Inflammatory macrophage treated with lipopolysaccharide for 1 hour (primary cell): ENCODE measurements at places on chromosomes 3 and 15.

DNA sequence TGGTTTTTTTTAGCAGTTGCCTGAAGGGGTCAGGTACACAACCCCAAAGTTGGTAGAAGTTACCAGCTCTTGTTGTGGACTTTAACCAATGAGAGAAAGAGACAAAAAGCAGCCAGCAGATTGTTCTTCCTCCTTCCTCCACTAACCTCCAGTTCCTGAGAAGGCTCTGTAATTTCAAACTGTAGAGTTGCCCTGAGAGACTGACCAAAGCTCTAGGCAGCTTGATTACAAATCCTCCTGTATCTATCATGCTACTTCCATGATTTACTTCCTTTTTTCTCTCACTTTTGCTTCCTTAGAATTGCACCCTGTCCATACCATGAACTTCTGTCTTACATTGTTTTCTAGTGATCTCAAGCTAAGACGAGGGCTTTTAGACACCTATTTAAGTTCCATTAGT lies 29.2 kb downstream of the NSUN3 start:
- peak; percentile 76 for DNase-seq

GRCh38 chr3:187828579-187829452 lies 83.5 kb upstream of the BCL6 start:
- no peak for DNase-seq

DNA sequence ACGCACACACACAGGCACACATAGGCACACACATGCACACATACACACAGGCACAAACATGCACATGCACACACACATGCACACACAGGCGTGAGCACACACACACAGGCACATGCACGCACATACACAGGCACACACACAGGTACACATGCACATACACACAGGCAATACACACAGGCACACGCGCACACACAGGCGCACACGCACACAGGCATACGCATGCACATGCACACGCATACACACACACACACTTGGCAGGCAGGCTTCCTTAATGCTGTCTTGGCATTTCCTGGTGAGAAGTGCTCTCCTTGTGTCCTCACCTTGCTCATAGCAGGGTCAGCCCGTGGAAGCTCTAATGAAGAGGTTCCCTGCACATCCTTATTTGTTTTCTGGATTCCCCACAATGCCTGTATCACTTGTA lies 8.4 kb upstream of the SLCO2A1 start:
- DNase-seq, result no peak

DNA sequence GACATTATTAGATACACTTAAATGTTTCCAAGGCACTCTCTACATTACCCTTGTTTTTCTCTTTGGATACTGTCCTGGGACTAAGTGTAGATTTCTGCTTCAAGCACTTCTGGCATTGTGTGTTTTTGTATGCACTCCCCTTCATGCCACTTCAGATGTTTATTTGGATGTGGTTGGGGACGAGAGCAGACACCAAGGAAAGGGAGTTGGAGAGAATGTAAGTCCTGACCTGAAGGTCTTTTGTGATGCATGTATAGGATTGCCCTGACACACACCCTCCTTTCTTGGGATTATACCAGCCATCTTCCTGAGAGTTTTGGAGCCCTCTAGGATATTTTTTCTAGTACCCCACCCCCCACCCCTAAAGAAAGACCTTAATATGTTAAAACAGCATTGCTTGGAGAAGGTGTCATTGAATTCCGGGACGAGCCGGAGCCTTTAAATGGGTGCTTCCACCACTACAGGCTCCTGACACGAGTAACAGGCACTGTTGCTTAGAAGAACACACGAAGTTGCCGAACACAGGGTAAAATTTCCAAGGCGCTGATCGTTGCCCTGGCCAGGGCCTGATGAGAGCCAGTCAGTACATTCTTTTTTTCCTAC lies 22.7 kb downstream of the PSMD6 start:
- no peak for DNase-seq

DNA sequence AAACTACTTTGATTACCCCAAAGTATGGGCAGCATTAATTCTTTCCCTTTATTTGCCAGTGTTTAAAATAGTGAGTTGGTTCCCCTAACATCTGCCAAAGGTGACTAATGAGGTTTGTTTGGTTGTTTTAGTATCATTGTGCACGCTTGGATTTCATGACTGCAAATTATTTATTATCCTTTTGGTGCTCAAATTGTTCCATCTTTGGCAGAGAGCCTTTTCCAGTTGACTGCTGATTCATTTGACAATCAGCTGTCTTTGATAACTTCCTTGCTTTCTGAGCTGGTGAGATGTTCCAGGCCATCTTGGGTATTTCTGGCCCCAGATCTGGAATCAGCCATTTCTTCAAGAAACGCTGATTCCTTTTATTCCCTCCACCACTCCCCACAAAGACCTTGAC lies 8.9 kb downstream of the DLEC1 start:
- DNase-seq, result no peak

DNA sequence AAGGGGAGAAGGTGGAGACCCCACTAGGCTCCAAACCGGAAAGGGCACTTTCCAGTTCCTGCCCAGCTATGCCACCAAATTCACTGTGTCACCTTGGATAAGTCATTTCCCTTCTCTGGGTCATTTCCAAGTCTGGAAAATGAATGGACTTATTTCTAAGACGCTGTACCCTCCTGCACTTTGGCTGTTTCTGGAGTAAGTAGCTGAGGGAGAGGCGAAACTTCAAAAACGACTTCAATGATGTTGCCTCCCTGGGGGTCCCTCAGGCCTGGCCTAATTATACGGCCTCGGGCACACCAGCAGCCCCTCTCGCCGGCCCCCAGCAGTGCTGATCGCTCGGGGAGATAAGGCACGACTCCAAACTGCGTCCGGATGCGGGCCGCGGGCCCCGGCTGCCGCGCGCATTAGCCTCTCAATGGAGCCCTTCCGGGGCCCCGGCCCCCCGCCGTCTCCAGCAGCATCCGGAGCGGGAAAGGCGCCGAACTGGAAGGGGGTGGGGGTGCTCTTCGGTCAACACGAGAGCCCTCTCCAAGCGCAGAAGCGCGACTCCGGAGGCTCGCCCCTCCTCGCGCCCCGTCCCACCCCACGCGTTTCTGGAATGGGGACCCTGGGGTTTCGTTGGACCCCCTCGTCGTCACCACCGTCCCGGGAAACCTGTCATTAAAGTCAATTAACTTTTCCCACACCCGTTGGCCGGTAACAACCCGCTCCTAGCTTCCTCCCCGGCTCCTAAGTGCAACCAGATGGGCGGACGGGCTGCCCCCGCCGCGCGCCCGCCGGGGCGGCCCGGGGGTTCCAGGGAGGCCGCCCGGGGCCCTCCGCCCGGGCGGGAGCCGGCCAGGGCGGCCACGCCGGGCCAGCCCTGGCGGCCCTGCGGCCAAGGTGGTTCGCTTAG lies 4.8 kb downstream of the HES1 start:
- no peak for DNase-seq

DNA sequence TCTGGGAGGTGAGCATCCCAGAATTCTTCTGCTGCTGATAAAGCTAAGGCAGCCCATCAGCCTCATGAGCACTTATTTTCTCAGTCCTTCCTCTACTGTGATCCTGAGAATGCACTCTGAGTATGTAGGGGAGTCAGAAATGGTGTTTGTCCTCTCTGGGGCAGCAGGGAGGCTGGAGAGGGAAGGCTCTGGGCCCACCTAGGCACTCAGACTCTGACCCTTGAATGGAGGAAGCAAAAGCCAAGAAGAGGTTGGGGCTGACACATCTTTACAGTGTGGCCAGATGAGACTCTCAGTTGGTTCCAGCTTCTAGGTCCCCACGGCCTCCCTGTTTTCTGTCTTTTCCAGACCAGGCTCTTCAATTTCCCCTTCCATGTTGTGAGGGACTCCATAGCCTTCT lies 36.1 kb upstream of the BLM start:
- DNase-seq, result no peak
